H54 (cell line): ENCODE measurements at places on chromosomes 5 and 9.

GRCh38 chr9:93892748-93893147 is 62.4 kb downstream of the BARX1 start:
- DNase-seq, result no peak

DNA sequence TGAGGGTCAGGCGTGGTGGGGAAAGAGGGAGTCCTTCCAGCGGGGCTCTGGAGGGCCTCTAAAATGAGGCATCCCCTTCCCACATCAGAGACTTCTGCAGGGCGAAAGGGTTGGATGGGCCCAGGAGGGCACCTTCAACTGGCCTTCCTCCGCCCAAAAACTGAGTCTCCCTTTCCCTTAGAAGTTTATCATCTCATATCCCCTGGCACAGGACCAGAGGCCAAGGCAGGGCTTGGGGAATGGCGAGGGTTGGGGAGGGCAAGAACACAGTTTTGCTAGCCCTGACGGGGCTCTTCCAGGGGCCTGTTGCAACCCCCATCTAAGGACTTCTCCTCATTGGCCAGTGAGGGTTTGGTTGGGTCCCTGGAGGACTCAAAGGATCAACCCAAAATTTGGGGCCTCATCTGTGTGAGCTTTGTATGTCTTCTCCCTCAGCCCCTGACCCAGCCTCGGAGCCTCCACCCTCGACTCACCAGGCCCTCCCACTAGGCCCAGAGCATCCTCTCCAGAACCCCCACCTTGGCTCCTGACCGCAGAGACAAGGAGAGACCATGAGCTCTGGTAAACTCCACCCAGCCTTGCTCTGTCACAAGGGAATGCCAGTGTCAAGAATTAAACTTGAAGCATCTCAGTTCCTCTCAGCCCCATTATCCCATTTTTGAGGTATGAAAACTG is 24.1 kb downstream of the AQP7 start:
- DNase-seq, result no peak

- no peak for DNase-seq
Observed at GRCh38 chr5:90803381-90803780, 244.8 kb downstream of the ADGRV1 start.

DNA sequence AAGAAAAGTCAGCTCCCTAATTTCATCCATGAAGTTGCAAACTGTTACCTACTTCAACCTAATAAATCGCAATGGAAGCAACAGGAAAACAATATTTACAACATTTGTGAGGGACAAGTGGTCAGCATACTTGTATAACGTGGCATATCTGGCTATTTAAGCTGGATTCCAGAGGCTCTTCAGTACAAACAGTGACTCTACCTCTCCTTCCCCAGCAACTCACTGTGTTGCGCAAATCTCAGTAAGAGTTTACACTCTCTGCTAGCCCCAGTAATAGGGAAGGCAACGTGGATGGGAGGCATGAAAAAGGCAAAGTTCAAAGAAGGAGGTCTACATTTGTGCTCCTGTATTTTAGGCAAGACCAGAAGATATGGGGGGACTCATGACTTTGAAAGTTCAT is 18.9 kb upstream of the SEMA5A start:
- no peak for DNase-seq

GRCh38 chr5:177347699-177348098 is 3.8 kb downstream of the LMAN2 start:
- DNase-seq, result no peak

- DNase-seq, result no peak
Observed at GRCh38 chr5:33362915-33363314, 77.8 kb upstream of the TARS1 start.

DNA sequence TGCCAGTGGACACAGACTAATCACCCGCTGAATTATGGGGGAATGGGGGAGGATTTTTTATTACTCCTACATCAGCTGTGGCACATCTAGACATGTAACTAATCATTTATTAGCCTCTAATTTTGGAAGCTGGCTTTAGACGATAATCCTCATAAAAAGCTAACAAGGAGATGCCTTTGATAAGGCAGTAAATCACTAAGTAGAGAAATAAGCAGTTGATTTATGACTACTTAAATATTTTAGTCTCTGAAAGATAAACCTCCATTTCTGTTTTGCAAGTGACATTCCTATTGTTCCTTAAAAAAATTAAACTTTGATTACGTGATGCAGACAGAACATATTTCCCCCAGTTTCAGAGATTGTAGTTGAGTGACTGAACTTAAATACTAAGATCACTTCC is 206.4 kb upstream of the CDKN2B start:
- no peak for DNase-seq

DNA sequence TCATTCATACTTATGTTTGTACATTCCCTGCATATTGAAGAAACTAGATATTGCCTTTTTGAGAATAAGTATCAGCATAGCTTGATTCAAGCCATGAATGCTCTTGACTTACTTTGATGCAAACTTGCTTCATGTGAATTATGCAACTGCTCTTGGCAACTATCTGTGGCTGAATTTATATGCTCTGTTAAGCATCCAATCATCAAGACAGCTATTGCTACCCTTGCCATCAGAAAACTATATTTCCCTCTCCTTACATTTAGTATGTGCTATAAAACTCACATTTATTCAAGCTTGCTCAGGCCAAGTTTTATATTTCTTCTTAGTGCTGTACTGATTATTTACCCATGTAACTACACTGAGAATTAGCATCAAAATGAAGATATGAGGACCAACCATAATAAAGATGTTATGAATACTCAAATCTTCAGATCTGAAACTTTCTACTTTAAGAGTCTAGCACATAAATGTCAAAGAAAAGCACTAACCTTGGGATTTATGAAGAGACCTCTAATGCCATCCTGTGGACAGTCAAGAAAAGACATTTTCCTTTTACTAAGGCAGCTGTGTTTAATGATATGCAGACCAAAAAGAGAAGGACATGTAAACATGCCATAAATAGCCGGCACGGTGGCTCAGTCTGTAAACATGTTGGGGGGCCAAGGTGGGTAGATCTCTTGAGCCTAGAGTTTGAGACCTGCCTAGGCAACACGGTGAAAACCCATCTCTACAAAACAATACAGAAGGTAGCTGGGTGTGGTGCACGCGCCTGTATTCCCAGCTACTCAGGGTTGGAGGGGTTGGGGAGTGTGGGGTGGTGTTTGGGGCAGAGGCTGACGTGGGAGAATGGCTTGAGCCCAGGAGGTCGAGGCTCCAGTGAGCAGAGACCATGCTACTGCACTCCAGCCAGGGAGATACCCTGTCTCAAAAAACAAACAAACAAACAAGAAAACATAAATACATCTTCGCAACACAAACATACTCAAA is 267.0 kb upstream of the TYRP1 start:
- peak; percentile 6 for DNase-seq
